ENCODE measurements at places on chromosomes 16 and 17. TPM values are rescaled to one million over a fixed set of nuclear protein-coding genes. Genes with fewer than 3 reads are reported as not detected.

DNA sequence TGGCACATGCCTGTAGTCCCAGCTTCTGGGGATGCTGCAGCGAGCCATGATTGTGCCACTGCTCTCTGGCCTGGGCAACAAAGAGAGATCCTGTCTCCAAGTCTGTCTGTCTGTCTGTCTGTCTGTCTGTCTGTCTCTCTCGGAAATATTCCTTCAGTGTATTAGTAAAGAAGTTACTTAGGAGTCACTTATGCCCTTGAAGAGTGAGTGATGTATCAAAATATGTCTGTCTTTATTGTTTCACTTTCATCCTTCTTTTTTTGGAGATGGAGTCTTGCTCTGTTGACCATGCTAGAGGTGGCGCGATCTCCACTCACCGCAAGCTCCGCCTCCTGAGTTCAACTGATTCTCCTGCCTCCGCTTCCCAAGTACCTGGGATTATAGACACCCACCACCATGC, 410.5 kb downstream of the WWOX start:
- no peak for DNase-seq

- DNase-seq, result peak; percentile 3
Observed at GRCh38 chr16:53982631-53983042, 278.7 kb downstream of the FTO start.

GRCh38 chr16:87216841-87217275, 100.3 kb downstream of the C16orf95 start:
- peak; percentile 61 for DNase-seq

GRCh38 chr17:18261146-18261515, 669 bp downstream of the MIEF2 start:
- peak; percentile 56 for DNase-seq

DNA sequence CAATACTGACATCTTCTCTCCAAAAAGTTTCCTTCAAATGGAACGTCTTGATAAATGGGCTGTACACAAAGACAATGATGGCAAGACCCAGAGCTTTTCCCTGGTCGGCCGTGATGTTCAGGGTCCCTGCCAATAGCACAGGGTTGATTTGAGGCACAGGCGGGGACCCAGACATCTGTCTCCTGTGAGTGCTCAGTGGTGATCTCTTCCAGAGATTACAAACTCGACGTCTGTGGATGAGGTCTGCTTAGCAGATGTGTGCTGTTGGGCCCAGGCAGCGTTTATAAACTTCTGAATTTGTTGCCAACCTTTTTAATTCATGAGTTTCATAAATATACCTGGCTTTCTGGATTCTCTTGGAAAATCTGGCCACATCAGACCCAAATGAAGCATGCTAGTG, 14.9 kb downstream of the CPPED1 start:
- no peak for DNase-seq

DNA sequence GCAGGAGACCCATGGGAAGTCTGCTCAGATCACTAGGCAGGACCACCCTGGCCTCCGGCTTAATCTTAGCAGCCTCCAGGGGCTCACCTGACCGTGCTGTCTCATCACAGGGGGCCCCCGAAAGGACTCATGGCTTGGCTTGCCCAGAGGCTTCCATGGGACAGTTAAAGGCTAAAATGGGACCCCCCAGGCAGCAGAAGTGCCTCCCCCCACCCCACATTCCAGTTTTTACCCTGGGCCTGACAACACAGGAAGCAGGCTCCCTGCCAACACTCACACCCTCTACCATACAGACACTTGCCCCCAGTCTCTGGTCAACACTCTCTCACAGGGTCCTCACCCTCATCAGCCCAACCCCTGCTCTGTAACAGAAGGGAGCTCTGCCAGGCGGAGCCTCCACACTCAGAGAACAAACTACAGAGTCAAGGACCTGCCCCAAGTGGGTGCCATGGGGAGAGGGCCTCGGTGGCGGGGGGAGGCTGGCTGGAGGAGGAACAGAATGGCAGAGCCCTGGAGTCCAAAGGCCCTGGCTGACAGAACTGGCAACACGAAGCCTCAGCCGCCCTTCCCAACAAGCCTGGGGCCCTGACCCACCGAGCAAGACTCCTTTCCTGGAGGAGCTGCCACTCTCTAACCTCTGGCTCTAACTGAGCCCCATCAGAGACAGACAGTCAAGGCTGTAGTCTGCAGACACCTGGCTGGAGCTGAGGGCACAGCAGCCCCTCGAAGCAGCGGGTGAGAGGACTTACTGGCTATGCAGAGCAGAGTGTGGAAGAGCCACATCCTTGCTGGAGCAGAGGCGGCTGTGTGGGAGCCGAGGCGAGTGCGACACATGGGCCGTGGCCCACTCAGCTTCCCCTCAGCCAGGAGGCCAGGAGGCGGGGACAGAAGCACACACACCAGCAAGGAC, at the start of gene ITGAE:
Gene ITGAE, minus strand, starts transcription at position 827 of the 910 bp plus-strand sequence. Its CDS starts 44 bp downstream, at position 783.
- DNase-seq, result no peak

DNA sequence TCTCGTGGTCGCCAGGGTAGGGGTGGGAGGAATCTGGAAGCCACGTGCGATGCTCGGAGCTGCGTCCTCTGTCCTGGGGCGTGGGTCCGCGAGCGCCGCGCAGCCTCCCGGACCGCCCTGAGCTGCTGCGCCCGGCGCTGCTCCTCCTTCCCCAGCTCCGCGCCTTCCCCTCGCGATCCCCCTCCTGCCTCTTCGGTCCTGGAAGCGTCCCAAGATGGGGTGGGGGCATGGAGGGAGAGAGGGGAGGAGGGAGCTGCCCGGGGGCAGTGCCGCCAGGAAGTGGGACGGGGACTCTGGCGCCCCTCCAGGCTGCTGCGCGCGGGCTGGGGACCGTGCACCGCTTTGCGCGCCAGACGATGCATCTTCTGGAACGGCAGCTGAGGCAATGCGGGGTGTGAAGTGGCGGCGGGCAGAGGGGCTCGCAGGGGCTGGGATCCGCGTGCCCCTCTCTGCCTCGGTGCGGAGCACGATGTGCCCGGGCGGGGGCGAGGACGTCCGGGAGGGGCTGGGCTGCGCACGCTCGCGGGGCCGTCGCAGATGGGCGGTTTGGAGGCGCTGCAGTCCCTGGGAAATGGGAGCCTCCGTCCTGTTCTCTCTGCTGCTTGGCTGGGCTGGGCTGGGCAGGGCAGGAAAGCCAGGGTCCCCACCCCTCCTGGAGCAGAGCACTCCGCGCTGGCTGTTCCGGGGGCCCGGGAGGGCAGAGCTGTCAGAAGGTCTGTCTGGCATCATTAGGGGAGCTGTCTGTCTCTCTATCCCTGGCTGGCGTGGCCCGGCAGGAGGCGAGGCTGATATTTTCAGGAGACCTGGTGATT, 388.0 kb downstream of the SEC14L1 start:
- no peak for DNase-seq

DNA sequence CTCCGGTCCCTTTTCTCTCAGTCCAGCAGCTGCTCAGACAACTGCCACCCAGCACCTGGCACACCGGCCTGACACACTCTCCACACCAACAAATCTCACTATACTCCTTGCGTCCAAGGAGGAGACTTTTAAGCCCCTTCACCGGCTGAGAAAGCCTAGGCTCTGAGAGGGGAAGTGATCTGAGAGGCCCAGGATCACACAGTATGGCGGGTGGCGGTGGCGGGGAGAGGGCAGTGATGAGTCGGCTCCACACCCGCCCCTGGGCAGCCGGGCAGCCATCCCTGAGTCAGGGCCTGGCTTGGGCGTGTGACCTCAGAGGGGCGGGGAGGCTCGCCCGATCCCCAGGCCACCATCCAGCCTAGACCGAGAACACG, 569 bp downstream of the FLII start:
- DNase-seq, result peak; percentile 80

GRCh38 chr16:7227229-7227721, 105.4 kb upstream of the RBFOX1 start:
- no peak for DNase-seq

DNA sequence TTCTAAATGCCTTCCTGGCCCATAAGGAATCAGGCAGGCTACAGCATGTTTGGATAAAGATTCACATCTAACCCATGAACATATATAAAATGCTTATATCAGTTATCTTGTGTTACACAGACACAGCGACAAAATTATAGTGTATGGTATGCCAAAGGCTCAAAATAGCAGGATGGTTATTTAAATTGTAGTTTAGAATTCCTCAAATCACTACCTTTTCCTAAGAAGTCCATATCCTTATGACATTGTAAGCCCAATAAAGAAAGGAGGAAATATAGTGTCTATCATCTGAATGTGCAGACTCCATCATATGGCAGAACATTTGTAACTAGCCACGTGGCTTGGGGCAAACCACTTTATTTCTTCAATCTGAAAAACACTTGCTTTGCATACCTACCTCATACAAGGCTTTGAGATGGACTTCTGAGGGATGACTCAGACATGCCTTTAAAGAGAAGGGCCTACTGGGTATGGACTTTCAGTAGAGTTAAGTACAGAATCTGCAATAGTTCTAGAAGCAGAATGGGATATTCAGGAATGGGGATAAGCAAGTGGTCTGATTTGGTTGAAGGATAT, 12.1 kb upstream of the DHX8 start:
- no peak for DNase-seq

DNA sequence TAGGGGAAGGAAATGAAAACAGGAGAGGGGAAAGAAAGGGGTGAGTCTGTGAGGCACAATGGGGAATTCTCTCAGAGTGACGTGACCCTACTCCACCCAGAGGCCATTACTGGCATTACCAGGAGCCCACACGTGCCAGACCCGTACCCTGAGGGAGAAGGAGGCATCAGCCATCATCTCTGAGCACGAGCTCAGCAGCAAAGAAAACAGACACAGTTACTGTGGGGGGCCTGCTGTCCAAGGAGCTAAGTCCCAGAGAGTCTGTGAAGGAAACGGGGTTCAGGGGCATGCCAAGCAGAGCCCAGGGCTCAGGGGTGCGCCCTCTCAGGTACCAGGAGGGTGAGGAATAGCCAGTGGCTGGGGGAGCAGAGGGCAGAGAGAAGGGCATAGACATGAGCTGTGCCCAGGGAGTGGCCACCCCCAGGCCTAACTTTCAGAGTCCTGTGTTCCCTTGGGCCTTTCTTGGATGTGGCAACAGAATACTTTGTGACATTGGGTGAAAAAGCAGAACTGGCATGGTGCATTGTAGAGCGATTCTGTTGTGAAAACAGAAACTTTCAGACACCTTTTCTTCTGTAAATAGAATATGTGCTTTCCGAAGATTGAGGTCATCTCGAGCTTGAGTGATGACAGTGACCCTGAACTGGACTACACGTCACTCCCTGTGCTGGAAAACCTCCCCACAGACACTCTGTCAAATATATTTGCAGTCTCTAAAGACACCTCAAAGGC, 11.3 kb downstream of the TAF1C start:
- peak; percentile 65 for DNase-seq

GRCh38 chr16:51657848-51658247, 506.8 kb upstream of the SALL1 start:
- no peak for DNase-seq

The KLHL11 gene
- 41.2 TPM for total RNA-seq

The MYL11 gene
- total RNA-seq, result not detected

The CLEC19A gene
- not detected for total RNA-seq

The KRT40 gene
- not detected for total RNA-seq

The SPNS2 gene
- 84.6 TPM for total RNA-seq

The EDC4 gene
- total RNA-seq, result 85.1 TPM

The BEAN1 gene
- 0.34 TPM for total RNA-seq

The NLRP1 gene
- total RNA-seq, result 16.7 TPM

The ACSM2A gene
- total RNA-seq, result under 0.01 TPM

The MAP2K6 gene
- total RNA-seq, result 14.2 TPM

The BLMH gene
- total RNA-seq, result 69.2 TPM
